ENCODE measurements at places on chromosomes 1 and 21. TPM values are rescaled to one million over a fixed set of nuclear protein-coding genes. Genes with fewer than 3 reads are reported as not detected.

SPRR4 gene
- not detected for total RNA-seq

AIRE gene
- not detected for total RNA-seq

DNA sequence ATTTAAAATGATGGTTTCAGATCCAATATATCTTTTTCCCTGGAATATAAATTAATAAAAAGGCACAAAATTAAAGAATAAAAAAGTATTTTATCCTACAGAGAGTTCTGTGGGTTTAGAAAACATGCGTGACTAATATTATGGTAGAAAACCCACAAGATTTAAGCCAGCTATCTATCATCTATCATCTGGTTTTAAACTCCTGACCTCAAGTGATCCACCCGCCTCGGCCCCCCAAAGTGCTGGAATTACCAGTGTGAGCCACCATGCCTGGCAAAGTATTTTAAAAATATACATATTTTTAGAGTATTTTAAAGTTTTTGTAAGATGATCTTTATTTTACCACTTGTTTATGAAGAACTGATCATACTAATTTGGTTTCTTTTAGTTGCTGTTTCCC lies 79.5 kb downstream of the NRIP1 start:
- no peak for DNase-seq

DNA sequence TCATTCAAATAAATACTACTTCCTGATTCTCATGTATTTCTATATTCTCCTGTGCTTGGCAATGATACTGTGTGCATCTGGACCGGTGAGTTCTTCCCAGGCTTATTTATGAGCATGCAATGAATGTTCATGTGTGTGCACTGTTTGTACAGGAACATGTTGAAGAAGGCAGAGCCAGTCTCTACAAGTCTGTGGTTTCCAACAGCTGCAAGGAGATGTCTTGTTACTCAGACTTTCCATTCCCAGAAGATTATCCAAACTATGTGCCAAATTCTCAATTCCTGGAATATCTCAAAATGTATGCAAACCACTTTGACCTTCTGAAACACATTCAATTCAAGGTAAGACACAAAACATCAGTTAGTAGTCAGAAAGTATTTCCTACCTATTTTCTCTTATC lies 19.1 kb downstream of the FMO1 start:
- no peak for DNase-seq

Data from HCT116 (cell line).